ENCODE measurements at places on chromosomes 13 and 19.

GRCh38 chr19:7257148-7258040 is 36.8 kb downstream of the INSR start:
- no peak for DNase-seq

- DNase-seq, result no peak
These were observed 25.1 kb downstream of the C19orf47 start for GRCh38 chr19:40322951-40323615.

GRCh38 chr19:17079710-17080439 is 4.3 kb downstream of the MYO9B start:
- DNase-seq, result no peak

DNA sequence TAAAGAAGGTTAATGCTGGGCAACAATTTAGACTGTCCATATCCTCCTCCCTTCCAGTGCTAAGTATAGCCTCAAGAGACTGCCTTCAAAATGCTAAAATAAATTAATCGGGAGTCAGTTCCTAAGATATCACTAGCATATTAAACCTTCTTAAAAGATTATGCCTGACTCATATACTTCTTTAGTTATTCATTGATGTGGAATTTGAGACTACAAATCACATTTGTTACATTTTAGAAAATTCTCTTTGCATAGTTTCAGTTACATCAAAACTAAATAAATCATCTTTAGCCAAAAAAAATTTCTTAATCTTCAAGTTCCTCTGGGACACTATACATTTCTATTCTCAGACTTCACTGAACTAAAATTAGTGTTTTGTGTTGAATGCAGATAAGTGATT is 769.1 kb downstream of the PCDH9 start:
- no peak for DNase-seq

DNA sequence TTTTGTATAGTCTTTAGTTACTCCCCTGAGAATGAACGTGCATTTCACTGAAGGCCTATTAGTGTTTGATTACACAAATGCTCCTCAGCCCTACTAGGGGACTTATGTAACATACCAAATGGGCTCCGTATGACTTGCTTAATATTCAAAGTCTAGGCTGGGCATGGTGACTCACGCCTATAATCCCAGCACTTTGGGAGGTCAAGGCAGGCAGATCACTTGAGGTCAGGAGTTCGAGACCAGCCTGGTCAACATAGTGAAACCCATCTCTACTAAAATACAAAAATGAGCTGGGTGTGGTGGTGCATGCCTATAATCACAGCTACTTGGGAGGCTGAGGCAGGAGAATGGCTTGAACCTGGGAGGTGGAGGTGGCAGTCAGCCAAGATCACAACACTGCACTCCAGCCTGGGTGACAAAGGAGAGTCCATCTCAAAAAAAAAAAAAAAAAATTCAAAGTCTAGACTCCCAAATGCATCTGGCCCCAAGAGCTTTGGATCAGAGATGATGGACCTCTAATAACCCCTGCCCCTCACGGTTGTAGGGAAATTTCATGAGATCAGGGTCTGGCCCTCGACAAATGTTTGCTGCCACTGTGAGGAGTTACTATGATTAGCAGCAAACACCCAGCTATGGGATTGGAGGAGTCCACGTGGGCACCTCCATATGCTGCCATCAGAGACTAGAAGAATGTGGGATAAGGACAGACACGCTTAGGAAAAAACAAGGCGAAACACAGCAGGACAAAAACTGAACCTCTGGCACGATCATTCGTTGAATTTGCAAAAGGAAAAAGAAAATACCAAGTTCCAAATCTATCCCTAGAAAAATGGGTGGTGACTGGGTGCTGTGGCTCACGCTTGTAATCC is 4.6 kb downstream of the FBXO17 start:
- no peak for DNase-seq

GRCh38 chr19:45900738-45901431 is 1.5 kb downstream of the MYPOP start:
- DNase-seq, result no peak

GRCh38 chr13:55439450-55439849 is 1701.3 kb upstream of the PRR20A start:
- no peak for DNase-seq

- peak; percentile 76 for DNase-seq
These were observed at the start of gene TRPC4 for GRCh38 chr13:37869756-37870488. Gene TRPC4, minus strand, starts transcription at chr13:37869772. Its CDS starts 86,439 bp downstream, at chr13:37783333.

- DNase-seq, result no peak
These were observed 214.1 kb downstream of the COL4A1 start for GRCh38 chr13:110092831-110093247.

- peak; percentile 92 for DNase-seq
These were observed 2.3 kb upstream of the MZF1 start for GRCh38 chr19:58575183-58576041.

DNA sequence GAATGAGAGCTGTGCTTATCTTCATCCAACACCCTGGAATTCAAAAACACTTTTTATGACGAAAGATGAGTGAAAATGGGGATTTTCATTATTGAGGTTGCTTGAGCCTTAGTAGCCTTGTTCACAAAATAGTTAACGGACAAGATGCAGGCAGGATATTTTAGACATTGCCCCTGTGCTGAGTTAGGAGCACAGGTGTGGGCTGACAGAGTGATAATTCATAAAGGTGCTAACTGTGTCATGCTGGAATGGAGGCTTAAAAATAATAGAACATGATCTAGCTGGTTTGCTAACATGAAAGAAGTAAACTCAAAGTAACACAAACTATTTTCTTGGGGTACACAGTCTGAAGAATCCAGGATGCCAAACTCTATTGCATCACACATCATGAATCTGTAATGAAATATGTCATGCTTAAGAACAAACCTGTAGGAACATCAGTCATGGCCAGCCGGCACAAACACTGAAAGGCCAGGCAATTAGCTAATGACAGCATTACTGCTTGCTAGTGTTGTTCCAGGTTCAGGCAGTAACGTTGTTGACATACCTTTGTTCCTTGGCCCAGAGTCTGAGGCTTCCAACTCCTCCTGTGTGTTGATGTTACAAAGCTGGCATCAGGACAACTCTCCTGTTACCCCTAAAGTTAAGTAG is 55.3 kb downstream of the FRY start:
- no peak for DNase-seq

DNA sequence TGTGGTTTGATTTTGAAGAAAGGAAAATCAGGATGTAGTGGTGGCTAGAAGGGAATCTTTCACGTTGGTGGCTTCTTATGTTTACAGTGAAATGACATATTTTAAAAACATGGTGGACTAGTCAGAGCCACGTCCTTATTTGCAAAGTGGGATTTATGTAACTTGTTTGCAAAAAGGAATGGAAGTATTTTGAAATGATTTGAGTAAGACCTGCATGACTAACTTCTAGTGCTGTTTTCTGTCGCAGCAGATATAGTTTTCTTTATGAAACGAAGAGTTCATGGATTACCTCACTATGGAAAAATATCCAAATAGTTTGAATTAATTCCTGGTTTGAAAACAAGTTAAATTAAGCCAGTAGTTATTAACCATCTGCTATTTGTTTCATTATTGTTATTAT is 476.5 kb downstream of the MYO16 start:
- no peak for DNase-seq

- DNase-seq, result no peak
These were observed 530.2 kb upstream of the NBEA start for GRCh38 chr13:34411894-34412293.

DNA sequence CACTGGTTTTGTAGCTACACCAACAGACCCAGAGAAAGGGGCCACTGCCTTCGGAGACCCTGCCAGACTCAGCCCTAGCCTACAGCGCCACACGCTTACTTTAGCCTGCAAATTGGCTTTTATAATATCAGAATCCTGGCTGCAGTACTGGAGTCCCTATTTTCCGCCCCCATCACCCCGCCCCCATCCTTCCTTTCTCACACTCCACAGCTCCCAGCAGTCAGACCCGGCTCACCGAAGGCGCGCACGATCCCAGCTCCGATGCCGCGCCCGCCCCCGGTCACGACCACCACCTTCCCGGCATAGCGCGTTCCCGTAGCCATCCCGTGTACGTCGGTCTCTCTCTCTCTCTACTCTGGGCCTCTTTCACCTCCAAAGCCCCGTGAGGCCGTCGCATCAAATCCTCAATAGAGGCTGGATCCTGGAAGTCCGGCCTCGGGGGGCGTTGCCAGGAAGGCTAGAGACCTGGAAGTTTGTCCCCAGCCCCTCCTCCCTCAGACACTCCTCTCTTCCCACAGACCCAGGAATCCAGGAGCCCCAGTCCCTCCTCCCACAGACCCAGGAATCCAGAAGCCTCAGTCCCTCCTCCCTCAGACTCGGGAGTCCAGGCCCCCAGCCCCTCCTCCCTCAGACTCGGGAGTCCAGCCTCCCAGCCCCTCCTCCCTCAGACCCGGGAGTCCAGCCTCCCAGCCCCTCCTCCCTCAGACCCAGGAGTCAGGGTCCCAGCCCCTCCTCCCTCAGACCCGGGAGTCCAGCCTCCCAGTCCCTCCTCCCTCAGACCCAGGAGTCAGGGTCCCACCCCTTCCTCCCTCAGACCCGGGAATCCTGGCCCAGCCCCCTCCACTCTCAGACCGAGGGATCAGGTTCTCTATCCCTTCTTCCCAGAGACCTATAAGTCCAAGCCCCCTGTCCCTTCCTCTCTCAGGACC is at the start of gene HSD17B14:
HSD17B14 (minus strand) TSS at position 403 of the 929 bp plus-strand sequence; CDS start at position 323, 80 bp downstream.
- DNase-seq, result peak; percentile 79

- no peak for DNase-seq
These were observed 123.6 kb upstream of the MAB21L1 start for GRCh38 chr13:35600137-35600536.

DNA sequence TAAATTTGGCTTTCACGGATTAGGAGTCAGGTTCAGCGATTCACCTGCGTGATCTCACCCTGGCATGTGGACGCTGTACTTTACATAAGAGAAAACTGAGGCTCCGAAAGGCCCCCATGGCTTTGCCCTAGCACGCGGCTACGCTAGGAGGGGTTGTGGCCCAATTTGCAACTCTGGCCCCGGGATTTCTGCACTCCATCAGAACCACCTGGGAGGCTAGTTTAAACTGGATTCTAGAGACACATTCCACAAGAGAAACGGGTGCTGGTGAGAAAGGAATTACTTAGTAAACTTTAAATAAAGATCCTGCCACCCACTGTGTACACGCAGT is 6.2 kb downstream of the BCL3 start:
- no peak for DNase-seq

Measured in WTC11 (cell line).